Activated T-helper 1 cell treated with anti-CD3 and anti-CD28 coated beads, Interleukin-12 subunit alpha, Interleukin-12 subunit beta, Interleukin-2, Interleukin-4 antibody, amounts not matched to agents 30 ng/mL and 10 ng/mL and 1 ng/mL, durations not matched to agents 14 hours and 24 hours and 36 hours (primary cell): ENCODE measurements at places on chromosomes 4 and X. TPM values are rescaled to one million over a fixed set of nuclear protein-coding genes. Genes with fewer than 3 reads are reported as not detected.

GRCh38 chrX:1587161-1587560 lies 4.2 kb upstream of the AKAP17A start:
- H3K36me3 ChIP-seq = no peaks in the 10 kb centered on the region
- H3K27me3 ChIP-seq = no peaks in the 10 kb centered on the region
- peaks cover 11% of the 10 kb centered on the region for H3K4me1 ChIP-seq
- no peak for DNase-seq
- H3K27ac ChIP-seq = peak overlapping the region; percentile 26

GRCh38 chrX:8846266-8846665 lies 45.1 kb upstream of the FAM9A start:
- H3K36me3 ChIP-seq = no peaks in the 10 kb centered on the region
- no peaks in the 10 kb centered on the region for H3K27me3 ChIP-seq
- no peak for DNase-seq
- no peak overlapping the region for H3K27ac ChIP-seq

- DNase-seq = no peak
- H3K36me3 ChIP-seq = peaks cover 10% of the 10 kb centered on the region
- no peak overlapping the region for H3K4me3 ChIP-seq
- H3K27ac ChIP-seq = no peak overlapping the region
Measured at GRCh38 chrX:110182865-110183264, 135.0 kb downstream of the AMMECR1 start.

- DNase-seq = no peak
- no peaks in the 10 kb centered on the region for H3K36me3 ChIP-seq
- H3K27ac ChIP-seq = no peak overlapping the region
- no peaks in the 10 kb centered on the region for H3K4me1 ChIP-seq
- H3K4me3 ChIP-seq = no peak overlapping the region
Measured at GRCh38 chrX:12488771-12489170, 302.4 kb upstream of the PRPS2 start.

GRCh38 chrX:134743091-134743490 lies 84.8 kb upstream of the PLAC1 start:
- H3K36me3 ChIP-seq = no peaks in the 10 kb centered on the region
- no peak overlapping the region for H3K4me3 ChIP-seq
- H3K27ac ChIP-seq = no peak overlapping the region
- H3K4me1 ChIP-seq = no peaks in the 10 kb centered on the region

- DNase-seq = no peak
- H3K27ac ChIP-seq = no peak overlapping the region
- H3K27me3 ChIP-seq = no peaks in the 10 kb centered on the region
Measured at GRCh38 chrX:14802943-14803710, 69.7 kb downstream of the FANCB start.

- H3K27ac ChIP-seq = no peak overlapping the region
- no peak overlapping the region for H3K4me3 ChIP-seq
- peaks cover 2% of the 10 kb centered on the region for H3K27me3 ChIP-seq
- no peak for DNase-seq
Measured at GRCh38 chrX:100748108-100748507, 16.2 kb upstream of the SYTL4 start.

- no peak overlapping the region for H3K4me3 ChIP-seq
- no peaks in the 10 kb centered on the region for H3K36me3 ChIP-seq
- H3K4me1 ChIP-seq = no peaks in the 10 kb centered on the region
- H3K27ac ChIP-seq = no peak overlapping the region
- H3K27me3 ChIP-seq = no peaks in the 10 kb centered on the region
- DNase-seq = no peak
Measured at GRCh38 chr4:138740816-138741745, 274.5 kb upstream of the NOCT start.

DNA sequence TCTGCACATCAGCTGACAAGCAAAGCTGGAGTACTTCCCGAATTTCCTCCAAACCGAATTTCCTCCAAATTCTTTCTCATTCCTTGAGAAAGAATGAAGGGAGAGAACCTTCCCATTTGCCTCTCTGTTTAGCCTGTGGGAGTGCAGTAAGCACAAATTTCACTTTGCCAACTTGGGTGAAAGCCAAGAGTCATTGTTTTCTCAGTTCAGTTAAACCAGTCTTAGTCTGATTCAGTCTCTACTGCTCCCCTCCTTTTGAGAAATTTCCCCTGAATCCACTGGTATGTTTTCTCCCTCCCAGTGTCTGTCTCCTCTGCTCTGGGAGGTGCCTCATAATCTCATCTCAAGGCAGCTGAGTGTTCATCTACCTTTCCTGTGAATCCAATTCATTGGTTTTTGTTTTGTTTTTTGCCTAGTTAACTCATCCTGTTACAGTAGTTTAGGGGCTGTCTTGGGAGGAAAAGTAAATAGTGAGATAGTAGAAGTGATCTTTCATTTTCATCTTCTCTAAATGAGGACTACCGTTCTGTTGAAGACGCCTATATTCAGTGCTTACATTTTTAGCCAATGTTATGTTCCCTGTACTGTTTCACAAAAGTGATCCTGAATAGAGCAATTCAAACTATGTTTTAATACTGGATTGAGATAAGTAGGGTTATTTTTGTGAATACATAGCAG lies 49.0 kb downstream of the SYTL5 start:
- H3K36me3 ChIP-seq = no peaks in the 10 kb centered on the region
- no peaks in the 10 kb centered on the region for H3K4me1 ChIP-seq
- DNase-seq = no peak
- no peak overlapping the region for H3K27ac ChIP-seq

DNA sequence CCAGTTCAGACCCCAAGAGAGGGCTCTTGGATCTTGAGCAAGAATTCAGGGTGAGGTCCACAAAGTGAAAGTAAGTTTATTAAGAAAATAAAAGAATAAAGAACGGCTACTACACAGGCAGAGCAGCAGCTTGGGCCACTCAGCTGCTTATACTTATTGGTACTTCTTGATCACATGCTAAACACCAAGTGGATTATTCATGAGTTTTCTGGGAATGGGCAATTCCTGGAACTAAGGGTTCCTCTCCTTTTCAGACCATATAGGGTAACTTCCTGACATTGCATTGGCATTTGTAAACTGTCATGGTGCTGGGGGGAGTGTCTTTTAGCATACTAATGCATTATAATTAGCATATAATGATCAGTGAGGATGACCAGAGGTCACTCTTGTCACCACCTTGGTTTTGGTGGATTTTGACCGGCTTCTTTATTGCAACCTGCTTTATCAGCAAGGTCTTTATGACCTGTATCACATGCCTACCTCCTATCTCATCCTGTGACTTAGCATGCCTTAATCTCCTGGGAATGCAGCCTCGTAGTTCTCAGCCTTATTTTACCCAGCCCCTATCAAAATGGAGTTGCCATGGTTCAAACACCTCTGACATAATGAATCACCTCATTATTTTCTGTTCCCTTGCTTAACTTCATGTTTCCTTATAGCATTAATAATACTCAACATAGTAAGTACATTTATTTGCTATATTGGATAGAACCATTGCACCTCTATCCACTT lies 476.3 kb downstream of the DTHD1 start:
- DNase-seq = no peak
- no peak overlapping the region for H3K4me3 ChIP-seq
- no peaks in the 10 kb centered on the region for H3K36me3 ChIP-seq
- no peaks in the 10 kb centered on the region for H3K27me3 ChIP-seq
- H3K27ac ChIP-seq = no peak overlapping the region

- H3K27me3 ChIP-seq = no peaks in the 10 kb centered on the region
- H3K4me3 ChIP-seq = no peak overlapping the region
- H3K4me1 ChIP-seq = no peaks in the 10 kb centered on the region
- H3K36me3 ChIP-seq = peaks cover 22% of the 10 kb centered on the region
Measured at GRCh38 chrX:124098089-124098488, 136.6 kb downstream of the STAG2 start.

- H3K4me1 ChIP-seq = peaks cover 16% of the 10 kb centered on the region
- H3K36me3 ChIP-seq = peaks cover 1% of the 10 kb centered on the region
Measured at GRCh38 chr4:30714408-30715031, 5.6 kb upstream of the PCDH7 start.

- H3K27ac ChIP-seq = no peak overlapping the region
- no peak overlapping the region for H3K4me3 ChIP-seq
- H3K36me3 ChIP-seq = peaks cover 47% of the 10 kb centered on the region
- no peak for DNase-seq
Measured at GRCh38 chr4:89273741-89274141, 33.9 kb downstream of the GPRIN3 start.

DNA sequence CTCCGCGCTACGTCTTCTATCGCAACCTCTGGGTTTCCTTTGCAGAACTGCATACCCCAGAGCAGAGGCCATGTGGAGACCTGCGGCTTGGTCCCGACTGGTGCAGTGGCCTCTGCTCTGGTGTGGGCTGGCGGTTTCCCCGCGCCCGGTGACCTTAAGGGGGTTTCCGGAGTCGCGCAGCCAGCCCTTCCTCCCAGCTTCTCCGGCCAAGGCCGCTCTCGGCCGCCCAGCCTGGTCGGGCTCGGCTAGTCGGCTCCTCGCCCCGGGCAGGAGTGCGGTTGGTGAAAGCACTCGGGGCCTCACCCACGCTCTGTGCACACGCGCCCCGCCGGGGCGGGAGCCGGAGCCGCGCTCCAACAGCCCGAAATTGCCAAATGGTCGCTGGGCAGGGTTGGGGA lies 84.9 kb downstream of the BCOR start:
- peak overlapping the region; percentile 83 for H3K27ac ChIP-seq
- peaks cover 3% of the 10 kb centered on the region for H3K36me3 ChIP-seq
- peak overlapping the region; percentile 74 for H3K4me3 ChIP-seq
- no peak for DNase-seq
- peaks cover 11% of the 10 kb centered on the region for H3K4me1 ChIP-seq
- H3K27me3 ChIP-seq = peaks cover 6% of the 10 kb centered on the region

DNA sequence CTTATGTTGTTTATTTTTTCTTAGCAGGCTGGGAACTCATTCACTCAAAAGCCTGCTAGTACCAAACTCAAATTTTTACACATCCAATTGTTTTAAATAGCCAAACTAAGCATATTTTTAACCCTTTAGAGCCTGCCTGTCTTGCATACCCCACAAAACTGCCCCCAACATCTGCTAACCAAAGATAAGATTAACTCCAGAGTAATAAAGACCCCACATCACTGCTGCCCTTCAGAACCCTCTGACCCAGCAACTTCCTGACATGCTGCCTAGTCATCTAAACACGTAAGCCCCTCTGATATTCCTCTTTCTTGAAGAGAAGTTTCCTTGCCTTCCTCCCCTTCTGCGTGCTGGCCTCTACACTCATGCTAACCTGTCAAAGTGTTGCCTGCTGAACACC lies 60.7 kb upstream of the ASB12 start:
- H3K36me3 ChIP-seq = no peaks in the 10 kb centered on the region
- no peaks in the 10 kb centered on the region for H3K27me3 ChIP-seq
- H3K27ac ChIP-seq = no peak overlapping the region
- no peaks in the 10 kb centered on the region for H3K4me1 ChIP-seq
- DNase-seq = no peak

GRCh38 chrX:50075630-50076339 lies 125.0 kb downstream of the AKAP4 start:
- no peak for DNase-seq
- H3K27me3 ChIP-seq = no peaks in the 10 kb centered on the region
- no peak overlapping the region for H3K27ac ChIP-seq
- H3K4me1 ChIP-seq = no peaks in the 10 kb centered on the region
- peaks cover 2% of the 10 kb centered on the region for H3K36me3 ChIP-seq

DNA sequence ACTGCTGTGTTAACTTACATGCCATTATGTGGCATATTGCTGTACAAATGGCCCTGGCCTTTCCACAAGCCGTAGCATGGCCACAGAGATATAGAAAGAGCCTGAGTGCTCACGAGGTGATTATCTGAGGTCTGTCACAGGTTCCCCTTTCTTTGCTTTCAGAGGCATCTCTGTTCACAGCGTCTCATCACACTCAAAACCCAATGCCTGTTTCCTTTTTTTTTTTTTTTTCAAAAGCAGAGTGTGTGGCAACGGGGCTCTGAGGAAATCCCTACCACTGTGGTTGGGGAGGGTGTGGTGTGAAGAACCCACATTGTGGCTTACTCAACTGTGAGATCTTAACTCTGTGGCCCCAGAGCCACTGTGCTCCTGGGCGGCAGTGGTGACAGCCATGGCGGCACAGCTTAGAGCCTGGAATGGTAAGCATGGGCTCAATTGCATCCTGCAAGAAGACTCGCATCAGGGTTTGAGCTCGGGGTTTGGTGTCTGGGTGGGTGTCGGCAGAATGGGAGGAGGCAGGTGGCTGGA lies 30.8 kb downstream of the RTL5 start:
- no peaks in the 10 kb centered on the region for H3K36me3 ChIP-seq
- peak overlapping the region; percentile 85 for H3K27ac ChIP-seq
- DNase-seq = peak; percentile 71
- H3K4me3 ChIP-seq = peak overlapping the region; percentile 52

DNA sequence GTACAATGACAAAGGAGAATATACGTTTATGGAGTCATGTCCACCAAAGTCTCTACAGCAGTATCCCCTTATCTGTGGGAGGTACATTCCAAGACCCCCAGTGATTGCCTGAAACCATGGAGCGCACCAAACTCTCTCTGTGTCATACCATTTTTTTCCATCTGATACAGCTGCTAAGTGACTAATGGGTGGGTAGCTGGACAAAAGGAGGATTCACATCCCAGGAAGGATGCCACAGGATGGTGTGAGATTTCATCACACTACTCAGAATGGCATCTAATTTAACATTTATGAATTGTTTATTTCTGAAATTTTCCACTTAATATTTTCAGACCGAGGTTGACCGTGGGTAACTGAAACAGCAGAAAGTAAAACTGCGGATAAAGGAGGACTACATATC lies 49.8 kb upstream of the AGA start:
- no peak overlapping the region for H3K4me3 ChIP-seq
- H3K36me3 ChIP-seq = no peaks in the 10 kb centered on the region
- no peaks in the 10 kb centered on the region for H3K4me1 ChIP-seq
- no peak for DNase-seq

DNA sequence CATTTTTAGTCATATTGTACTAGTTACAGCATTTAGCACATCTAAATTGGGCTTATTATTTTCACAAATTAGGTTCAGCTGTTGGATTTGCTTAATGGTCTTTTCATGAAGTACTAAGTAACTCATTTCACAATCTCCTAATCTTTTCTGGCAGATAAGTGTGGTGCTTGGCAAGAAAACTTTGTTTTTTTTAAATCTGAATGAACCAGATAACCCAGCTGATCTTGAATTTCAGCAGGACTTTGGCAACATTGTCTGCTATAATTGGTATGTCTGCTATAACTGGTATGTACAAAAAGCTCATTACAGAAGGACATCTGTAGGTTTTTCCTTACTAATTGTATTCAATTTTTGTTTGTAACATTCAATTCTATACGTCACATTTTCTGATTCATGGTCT lies 22.7 kb downstream of the WDR19 start:
- H3K36me3 ChIP-seq = peaks cover 12% of the 10 kb centered on the region
- H3K27ac ChIP-seq = no peak overlapping the region
- H3K27me3 ChIP-seq = no peaks in the 10 kb centered on the region
- H3K4me1 ChIP-seq = no peaks in the 10 kb centered on the region

- H3K27me3 ChIP-seq = no peaks in the 10 kb centered on the region
- H3K27ac ChIP-seq = peak overlapping the region; percentile 81
- peaks cover 22% of the 10 kb centered on the region for H3K4me1 ChIP-seq
- DNase-seq = peak; percentile 9
Measured at GRCh38 chr4:89619206-89619962, 217.6 kb downstream of the SNCA start.

The LINC00632 gene
- total RNA-seq = 3.3 and 4.1 TPM in 2 replicates

The AFF1 gene
- total RNA-seq = 44.7 and 47.0 TPM in 2 replicates

The QRFPR gene
- not detected in 2 replicates for total RNA-seq

The GLRA3 gene
- not detected in 2 replicates for total RNA-seq

The YY2 gene
- 2.2 and 2.3 TPM in 2 replicates for total RNA-seq

The CPLX1 gene
- 1.3 and 1.5 TPM in 2 replicates for total RNA-seq

The GLRA2 gene
- total RNA-seq = not detected in 2 replicates

The CLIC2 gene
- total RNA-seq = 0.20 and 0.62 TPM in 2 replicates

The GPAT3 gene
- total RNA-seq = 5.7 and 6.6 TPM in 2 replicates

The IL13RA2 gene
- total RNA-seq = not detected in 2 replicates

The F8A3 gene
- total RNA-seq = 27.1 and 27.4 TPM in 2 replicates

The MAGEC2 gene
- not detected in 2 replicates for total RNA-seq

The NAP1L3 gene
- total RNA-seq = 0.42 and 0.70 TPM in 2 replicates

The CXCL8 gene
- total RNA-seq = 10.7 and 13.4 TPM in 2 replicates

The CENPU gene
- total RNA-seq = 78.3 and 80.3 TPM in 2 replicates
